ENCODE measurements at places on chromosomes 2 and 18.

GRCh38 chr2:236342951-236343350, 78.7 kb upstream of the ASB18 start:
- DNase-seq: no peak

DNA sequence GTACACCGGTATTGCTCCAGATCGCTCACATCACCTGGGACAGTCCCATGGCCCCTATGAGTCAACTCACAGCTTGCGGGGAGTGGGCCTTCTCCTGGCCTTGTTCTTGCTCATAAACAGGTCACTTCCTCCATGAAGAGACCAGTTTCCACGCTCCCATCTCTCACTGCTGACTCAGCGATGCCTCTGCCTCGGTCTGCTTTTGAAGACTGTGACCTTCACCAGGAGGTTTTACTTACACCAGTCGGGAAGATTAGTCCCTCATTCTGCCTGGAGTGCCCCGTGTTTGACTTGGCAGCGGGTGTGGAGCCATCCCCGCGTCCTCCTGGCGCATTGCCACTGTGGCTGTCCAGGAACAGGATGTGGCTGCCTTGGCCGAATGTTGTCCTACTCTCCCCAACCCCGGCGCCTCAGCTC, 159.8 kb downstream of the RHBDD1 start:
- DNase-seq: no peak

GRCh38 chr2:140770645-140771044, 1360.2 kb downstream of the LRP1B start:
- no peak for DNase-seq

- no peak for DNase-seq
Observed at GRCh38 chr2:145759228-145759915, 1239.5 kb upstream of the ZEB2 start.

- DNase-seq: no peak
Observed at GRCh38 chr18:51643483-51643882, 446.0 kb upstream of the MEX3C start.

All from activated naive CD4-positive, alpha-beta T cell treated with anti-CD3 and anti-CD28 coated beads, Interleukin-2, amount 10 ng/mL, durations not matched to agents 7 days and 5 days (primary cell).